ENCODE measurements at places on chromosomes 1 and 21.

DNA sequence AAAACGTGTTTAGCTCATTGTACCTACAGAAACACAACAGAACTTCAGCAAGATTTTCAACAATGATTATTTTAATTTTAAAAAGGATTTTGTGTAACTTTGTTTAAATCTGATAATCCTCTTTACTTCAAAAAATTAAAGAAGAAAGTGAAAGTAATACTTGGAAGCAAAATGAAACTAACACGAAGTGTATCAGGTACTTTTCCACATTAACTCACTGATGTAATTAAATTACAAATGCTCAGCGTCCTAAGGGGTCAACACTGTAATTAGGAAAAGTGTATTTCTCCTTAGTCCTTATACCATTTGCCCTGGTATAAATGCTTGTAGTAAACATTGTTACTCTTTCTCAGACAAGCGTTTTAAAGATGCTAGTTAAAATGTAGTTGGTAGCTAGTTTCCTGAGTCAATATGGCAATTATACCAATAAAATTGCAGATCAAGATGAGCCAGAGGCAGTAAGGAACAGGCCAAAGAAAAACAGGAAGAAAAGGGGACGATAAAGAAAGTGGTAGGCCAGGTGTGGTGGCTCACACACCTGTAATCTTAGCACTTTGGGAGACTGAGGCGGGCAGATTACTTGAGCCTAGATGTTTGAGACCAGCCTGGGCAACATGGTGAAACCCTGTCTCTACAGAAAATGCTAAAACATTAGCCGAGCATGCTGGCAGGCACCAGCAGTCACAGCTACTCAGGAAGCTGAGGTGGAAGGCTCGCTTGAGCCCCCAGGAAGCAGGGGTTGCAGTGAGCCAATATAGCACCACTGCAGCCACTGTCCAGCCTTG lies 553.0 kb downstream of the SMYD3 start:
- peak; percentile 57 for DNase-seq

GRCh38 chr1:150186789-150187559 lies 37.3 kb downstream of the PLEKHO1 start:
- no peak for DNase-seq

GRCh38 chr1:29633771-29634170 lies 397.4 kb downstream of the PTPRU start:
- DNase-seq: no peak

DNA sequence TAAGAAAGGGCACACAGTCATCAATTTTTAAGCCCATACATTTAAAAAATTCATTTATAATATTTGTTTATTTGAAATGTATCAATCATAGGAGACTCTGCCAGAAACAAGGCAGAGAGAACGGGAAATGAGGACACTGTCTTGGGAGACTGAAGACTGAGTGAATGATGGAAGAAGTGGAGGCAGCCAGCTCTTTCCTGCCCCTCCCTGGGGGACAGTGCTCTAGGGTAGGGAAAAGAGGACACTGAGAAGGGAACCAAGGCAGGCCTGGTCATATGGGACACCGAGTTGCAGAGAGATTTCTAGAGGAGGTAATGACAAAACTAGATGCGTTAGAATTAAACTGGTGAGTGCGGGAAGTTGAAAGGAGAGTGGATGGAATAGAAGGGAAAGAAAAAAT lies 31.6 kb downstream of the EEIG2 start:
- no peak for DNase-seq

- no peak for DNase-seq
These were observed 772 bp downstream of the SLC30A2 start for GRCh38 chr1:26044971-26045721.

- no peak for DNase-seq
These were observed 188.8 kb downstream of the PRDM16 start for GRCh38 chr1:3257788-3258187.

GRCh38 chr1:54548389-54549044 lies 489 bp downstream of the ACOT11 start:
- no peak for DNase-seq

GRCh38 chr21:38679534-38679933 lies 126.2 kb upstream of the ETS2 start:
- no peak for DNase-seq

- no peak for DNase-seq
These were observed 149.3 kb upstream of the WNT4 start for GRCh38 chr1:22292011-22292788.

GRCh38 chr1:234698686-234699085 lies 88.7 kb upstream of the IRF2BP2 start:
- DNase-seq: peak; percentile 39

All from stimulated activated effector memory CD8-positive, alpha-beta T cell treated with anti-CD3 and anti-CD28 coated beads, Interleukin-12 subunit alpha, Interleukin-12 subunit beta, amount 100 ng/mL, for 72 hours (primary cell).